ENCODE measurements at places on chromosomes 2 and 18. TPM values are rescaled to one million over a fixed set of nuclear protein-coding genes. Genes with fewer than 3 reads are reported as not detected.

CAPN10 gene
- total RNA-seq: 20.4 TPM

FAM136A gene
- 34.3 TPM for total RNA-seq

PDIA6 gene
- 508 TPM for total RNA-seq

HOXD9 gene
- 5.8 TPM for total RNA-seq

SLC4A3 gene
- total RNA-seq: 5.7 TPM

ABCB11 gene
- total RNA-seq: not detected

NCKAP1 gene
- 82.9 TPM for total RNA-seq

GLB1L gene
- 25.1 TPM for total RNA-seq

SULT1C2 gene
- total RNA-seq: not detected

NEURL3 gene
- not detected for total RNA-seq

CHRNA1 gene
- not detected for total RNA-seq

BMP10 gene
- not detected for total RNA-seq

SLC19A3 gene
- not detected for total RNA-seq

TMEM18 gene
- total RNA-seq: 12.7 TPM

ADAM23 gene
- 2.7 TPM for total RNA-seq

METTL4 gene
- 11.5 TPM for total RNA-seq

GPR45 gene
- not detected for total RNA-seq

SERPINB3 gene
- total RNA-seq: not detected

NLRC4 gene
- not detected for total RNA-seq

FAM110C gene
- not detected for total RNA-seq

PTRHD1 gene
- 50.5 TPM for total RNA-seq
